ENCODE measurements at places on chromosomes 5 and 9. TPM values are rescaled to one million over a fixed set of nuclear protein-coding genes. Genes with fewer than 3 reads are reported as not detected.

GRCh38 chr5:122120493-122120892 is 8.9 kb upstream of the ZNF474 start:
- DNase-seq: no peak

DNA sequence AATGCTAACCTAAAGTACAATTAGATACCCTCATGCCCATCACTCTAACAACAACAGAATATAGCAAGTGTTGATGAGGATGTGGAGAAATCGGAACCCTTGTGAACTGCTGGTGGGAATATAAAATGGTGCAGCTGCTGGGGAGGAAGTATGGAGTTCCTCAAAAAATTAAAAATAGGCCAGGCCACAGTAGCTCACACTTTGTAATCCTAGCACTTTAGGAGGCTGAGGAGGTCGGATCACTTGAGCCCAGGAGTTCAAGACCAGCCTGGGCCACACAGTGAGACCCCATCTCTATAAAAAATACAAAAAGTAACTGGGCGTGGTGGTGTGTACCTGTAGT is 18.0 kb upstream of the MRNIP start:
- DNase-seq: no peak

DNA sequence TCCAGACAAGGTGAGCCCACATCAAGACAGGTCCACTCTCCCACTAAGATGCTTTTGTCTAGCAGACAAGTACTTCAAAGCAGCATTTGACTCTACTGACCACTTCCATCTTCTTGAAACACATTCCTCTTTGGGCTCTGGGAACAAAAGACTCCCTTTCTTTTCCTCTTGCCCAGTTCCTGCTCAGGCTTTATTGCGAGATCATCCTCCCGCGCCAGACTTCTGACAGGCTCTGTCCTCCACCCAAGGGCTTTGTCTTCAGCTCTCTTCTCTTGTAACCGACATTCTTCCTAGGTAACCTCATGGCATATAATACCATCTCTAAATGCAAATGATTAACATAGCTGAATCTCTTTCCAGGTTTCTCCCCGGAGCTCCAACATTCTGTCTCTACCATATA is 85.8 kb downstream of the NUDT12 start:
- no peak for DNase-seq

Gene IFNA2
- total RNA-seq: not detected

DNA sequence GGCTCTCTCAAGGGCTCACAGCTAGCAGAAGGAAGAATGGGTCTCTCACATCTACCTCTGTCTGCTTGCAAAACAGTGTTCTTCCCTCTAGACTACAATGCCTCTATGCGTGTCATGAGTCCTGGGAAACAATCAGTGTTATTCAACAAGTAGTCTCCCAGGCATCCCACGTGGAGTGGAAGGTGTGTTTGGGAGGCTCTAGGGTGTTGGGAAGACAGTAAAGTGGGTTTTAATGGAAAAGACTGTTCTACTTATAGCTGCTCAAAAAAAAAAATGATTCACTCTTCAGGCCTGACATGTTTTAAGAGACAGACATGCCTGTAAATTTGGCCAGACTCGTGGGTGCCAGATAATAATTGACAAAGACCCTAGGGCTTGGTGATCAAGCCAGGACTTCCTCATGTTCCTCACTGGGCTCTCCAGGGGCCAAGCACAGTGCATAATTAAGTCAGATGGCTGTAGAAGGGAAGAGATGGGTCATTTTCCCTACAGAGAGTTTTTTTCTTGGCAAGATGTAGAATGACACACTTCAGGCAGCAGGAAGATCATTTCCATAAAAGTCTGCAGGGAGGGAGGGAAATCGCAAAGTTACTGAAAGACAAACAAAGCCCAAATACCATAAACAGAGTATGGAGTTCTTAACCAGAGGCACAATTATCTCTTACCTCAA is 246.4 kb downstream of the ACTL7B start:
- DNase-seq: peak; percentile 73

Gene PCDHGB5
- 0.43 TPM for total RNA-seq

Gene PKN3
- 2.8 TPM for total RNA-seq

DNA sequence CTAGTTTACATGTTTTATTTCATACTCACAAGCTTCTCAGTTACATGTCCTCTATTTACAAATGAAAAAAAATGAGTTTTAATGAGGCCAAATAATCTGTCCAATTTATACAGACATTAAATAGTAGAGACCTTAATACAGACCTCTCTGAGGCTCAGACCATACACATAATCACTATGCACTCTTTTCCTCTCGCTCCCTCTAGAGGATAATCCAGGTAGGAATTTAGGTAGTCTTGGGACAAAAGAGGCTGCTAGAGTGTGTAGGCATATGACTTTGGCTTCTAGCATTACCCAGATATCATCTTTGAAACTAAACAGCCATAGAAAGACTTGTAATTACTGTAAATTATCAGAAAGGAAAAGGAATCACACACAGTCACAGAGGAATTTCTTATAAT is 444.7 kb downstream of the HINT1 start:
- peak; percentile 62 for DNase-seq

GRCh38 chr5:5612096-5612495 is 189.6 kb downstream of the ICE1 start:
- DNase-seq: no peak

All from H4 (cell line).